Endothelial cell (in vitro differentiated cells): ENCODE measurements at places on chromosomes 5 and 9.

DNA sequence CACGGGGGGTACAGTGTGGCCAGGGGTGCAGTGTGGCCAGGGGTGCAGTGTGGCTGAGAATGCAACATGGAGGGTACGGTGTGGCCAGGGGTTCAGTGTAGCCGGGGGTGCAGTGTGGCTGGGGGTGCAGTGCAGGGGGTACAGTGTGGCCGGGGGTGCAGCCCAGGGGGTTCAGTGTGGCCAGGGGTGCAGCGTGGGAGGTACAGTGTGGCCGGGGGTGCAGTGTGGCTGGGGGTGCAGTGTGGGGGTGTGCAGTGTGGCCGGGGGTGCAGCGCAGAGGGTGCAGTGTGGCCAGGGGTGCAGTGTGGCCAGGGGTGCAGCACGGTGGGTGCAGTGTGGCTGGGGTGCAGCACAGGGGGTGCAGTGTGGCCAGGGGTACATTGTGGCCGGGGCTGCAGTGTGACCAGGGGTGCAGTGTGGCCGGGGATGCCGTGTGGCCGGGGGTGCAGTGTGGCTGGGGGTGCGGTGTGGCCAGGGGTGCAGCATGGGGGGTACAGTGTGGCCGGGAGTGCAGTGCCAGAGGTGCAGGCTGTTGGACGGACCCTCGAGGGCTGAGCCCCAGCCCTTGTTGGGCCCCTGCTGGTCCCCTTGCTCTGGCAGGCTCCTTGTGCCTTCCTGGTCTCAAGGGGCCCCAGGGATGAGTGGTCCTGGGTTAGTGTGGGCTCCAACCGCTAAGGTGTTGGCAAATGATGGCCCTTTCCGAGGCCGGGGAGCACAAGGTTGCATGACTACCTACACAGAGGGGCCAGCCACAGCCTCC is 17.9 kb downstream of the TPPP start:
- no peak for DNase-seq

GRCh38 chr9:27533311-27533710 is 3.7 kb upstream of the MOB3B start:
- no peak for DNase-seq

DNA sequence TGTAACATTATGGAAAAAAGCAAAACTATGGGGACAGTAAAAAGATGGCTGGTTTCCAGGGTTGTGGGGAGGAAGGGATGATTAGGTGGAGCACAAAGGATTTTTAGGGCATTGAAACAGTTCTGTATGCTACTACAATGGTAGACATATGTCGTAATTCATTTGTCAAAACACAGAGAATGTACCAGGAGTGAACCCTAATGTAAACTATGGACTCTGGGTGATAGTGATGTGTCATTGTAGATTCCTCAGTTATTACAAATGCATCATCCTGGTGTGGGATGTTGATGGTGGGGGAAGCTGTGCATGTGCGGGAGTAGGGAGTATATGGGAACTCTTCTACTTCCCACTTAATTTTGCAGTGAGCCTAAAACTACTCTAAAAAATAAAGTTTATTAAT is 135.0 kb upstream of the GABRP start:
- DNase-seq: no peak

DNA sequence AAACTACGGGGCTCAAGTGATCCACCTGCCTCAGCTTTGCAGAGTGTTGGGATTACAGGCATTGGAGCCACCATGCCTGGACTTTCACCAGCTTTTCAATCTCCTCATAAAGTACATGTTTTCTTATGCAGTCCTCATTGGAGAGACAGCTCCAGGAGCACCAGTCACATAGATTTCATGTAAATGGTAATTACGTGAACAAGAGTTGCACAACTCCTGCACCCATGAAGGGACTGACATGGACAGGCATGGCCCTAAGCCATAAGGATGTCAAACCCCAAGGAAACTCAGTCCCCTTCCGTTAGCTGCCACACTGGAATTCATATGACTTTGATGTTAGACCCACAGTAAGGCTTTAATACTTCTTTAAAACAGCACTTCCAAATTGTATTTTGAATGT is 7.6 kb upstream of the ADGRV1 start:
- no peak for DNase-seq

DNA sequence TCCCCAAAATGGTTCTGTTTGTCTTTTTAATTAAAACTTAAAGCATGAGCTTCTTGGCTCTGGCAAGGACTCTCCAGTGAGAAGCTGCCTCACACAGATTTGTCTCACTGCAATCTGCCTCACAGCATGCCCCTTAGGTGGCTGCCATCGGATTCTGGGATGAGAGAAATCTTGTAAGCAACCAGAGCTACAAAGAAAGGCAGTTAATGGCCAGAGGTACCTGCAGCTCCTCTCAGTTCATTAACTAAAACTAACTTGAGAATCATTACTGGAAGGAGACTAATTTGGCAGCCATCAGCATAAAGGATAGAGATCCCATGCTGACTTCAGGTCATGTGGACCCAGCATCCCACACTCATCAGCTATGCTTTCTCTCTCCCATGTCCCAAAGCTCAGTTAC is 220.6 kb upstream of the DMAC1 start:
- no peak for DNase-seq

- DNase-seq: no peak
Observed at GRCh38 chr9:134474055-134474370, 147.8 kb downstream of the RXRA start.

DNA sequence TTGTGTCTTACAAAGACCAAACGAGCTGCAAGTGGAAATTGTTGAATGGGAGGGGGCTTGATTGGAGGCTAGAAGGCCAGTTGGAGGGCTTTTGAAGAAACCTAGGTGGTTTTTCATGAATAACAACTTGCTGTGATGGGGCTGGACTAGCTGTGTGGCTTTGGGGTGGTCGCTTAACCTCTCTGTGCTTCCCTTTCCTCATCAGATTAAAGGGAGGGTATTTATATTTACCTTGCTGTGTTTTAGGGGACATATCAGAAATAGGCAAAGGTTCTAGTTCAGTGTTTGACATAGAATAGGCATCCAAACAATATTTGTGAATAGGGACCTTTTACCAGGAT is 74.9 kb downstream of the ZNF618 start:
- DNase-seq: no peak

DNA sequence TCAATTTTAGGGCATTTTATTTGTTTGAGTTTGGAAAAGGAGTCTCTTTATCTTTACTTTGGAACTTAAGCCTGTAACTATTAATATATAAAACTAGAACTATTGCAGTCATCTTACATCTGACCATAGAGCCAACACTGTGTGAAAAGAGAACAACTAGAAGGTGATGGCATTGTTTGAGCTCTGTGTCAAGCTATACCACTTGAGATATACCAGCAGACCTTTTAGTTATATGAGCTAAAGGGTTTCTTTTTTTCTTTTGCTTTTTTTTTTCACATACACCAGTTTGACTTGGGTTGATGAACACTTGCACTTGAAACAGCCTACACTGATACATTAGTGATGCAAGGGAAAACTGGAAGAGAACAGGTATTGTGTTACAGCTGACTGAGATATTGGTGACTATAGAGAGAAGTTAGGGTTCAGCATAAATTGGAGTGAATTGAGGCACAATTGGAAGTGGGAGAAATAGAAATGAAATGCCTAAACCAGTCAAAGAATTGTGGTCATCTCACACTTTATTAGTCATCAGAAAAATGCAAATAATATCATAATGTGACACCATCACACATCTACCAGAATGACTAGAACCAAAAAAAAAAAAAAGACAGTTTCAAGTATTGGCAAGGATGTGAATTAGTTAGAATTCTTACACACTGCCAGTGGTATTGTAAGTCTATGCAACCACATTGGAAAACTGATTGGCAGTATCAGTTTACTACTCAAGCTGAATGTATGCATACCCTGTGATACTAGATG is 60.9 kb downstream of the ADRB2 start:
- no peak for DNase-seq

GRCh38 chr9:115226152-115226551 is 108.2 kb upstream of the TNC start:
- no peak for DNase-seq

DNA sequence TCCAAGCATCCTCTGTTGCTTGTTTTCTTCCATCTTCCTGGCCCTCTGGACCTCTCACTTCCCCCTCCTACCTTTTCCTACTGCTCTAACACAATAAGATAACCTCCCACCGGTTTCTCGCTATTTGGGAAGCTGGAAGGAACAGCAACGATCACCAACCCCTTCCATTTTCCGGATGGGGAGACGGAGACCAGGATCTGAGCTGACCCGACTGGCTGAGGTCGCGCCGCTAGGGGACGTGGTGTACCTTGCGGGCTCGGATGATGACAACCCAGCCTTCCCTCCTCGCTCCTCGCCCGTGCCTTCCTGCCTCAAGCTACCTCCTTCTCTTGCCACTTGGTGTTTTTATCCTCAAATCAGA is 1.9 kb downstream of the LPAR1 start:
- DNase-seq: peak; percentile 70

- no peak for DNase-seq
Observed at GRCh38 chr9:134955156-134955555, 37.4 kb upstream of the FCN1 start.

DNA sequence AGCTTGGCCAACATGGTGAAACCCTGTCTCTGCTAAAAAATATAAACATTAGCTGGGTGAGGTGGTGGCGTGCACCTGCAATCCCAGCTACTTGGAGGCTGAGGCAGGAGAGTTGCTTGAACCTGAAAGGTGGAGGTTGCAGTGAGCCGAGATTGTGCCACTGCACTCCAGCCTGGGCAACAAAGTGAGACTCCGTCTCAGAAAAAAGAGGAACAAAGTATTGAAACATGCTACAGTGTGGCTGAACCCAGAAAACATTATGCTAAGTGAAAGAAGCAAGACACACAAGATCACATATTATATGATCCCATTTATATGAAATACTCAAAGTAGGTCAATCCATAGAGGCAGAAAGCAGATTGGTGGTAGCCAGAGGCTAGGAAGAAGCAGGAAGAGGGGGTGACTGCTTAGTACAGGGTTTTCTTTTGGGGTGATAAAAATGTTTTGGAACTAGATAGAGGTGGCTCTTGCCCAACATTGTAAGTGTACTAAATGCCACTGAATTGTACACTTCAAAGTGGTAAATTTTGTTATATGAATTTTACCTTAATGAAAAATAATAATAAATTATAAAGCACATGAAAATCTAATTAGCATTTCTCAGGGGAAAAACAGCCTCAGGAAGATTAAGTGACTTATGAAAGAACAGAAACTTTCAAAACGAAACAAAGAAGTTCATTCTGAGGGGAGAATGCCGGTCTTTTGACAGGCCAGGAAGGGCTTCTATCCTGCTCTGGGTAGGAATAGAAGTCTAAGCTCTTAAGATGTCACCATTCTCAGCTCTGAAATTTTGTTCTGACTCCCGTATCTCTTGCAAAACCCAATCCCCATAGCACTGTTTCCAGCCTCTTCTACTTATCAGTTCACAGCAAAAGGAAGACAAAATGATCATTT is 161.1 kb upstream of the TBCA start:
- DNase-seq: no peak

GRCh38 chr5:34574936-34575467 is 81.1 kb upstream of the RAI14 start:
- DNase-seq: no peak

DNA sequence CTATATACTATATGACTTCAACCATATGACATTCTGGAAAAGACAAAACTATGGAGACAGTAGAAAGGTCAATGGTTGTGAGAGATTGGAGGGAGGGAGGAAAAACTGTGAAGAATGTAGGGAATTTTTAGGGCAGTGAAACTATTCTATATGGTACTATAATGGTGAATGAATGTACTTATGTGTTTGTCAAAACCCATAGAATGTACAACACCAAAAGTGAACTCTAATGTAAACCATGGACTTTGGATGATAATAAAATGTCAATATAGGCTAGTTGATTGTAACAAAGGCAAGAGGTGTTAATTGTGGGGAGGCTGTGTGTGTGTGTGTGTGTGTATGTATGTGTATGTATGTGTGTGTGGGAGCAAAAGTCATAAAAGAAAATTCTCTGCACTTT is 10.8 kb upstream of the STOM start:
- DNase-seq: no peak

DNA sequence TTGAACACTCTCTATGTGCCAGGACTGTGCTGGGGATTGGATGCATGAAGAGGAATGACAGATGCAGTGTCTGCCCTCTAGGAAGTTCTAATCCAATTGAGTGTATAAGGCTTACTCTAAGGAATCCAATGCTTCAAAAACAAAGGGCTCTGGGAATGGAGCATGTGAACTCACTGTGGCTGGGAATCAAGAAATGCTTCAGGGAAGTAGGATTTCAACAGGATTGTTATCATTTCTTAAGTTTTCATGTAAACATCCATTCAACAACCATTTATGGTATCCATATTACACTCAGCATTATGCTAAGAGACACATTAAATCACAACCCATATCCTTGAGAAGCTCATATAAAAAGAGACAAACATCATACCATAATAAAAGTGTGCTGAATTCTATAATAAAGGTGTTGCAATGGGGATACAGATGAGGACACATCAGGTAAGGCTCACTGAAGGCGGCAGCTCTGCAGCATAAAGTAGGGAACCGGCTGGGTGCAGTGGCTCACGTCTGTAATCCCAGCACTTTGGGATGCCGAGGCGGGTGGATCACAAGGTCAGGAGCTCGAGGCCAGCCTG is 11.3 kb downstream of the SIL1 start:
- no peak for DNase-seq

DNA sequence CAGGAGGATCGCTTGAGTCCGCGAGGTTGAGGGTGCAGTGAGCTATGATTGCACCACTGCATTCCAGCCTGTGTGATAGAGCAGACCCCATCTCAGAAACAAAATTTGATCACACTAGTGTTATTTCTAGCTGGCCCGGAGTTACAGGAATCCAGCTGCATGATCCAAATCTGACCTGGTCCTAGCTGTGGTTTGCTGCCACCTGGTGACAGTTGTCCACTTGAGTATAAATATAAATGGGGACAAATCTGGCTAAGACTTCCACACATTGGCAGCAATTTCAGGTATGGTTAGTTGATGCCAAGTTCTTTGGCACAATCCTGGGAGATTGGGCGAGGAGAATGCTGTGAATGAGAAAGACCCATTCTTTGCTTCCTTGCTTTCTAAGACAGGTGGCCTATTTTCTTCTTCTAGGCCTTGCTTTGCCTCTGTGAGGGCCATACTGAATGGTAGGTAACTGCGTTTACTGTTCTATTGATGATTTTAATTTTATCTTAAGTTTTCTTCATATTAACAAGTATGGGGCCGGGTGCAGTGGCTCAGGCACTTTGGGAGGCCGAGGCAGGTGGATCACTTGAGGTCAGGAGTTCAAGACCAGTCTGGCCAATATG is 35.4 kb downstream of the UBE2R2 start:
- peak; percentile 37 for DNase-seq

DNA sequence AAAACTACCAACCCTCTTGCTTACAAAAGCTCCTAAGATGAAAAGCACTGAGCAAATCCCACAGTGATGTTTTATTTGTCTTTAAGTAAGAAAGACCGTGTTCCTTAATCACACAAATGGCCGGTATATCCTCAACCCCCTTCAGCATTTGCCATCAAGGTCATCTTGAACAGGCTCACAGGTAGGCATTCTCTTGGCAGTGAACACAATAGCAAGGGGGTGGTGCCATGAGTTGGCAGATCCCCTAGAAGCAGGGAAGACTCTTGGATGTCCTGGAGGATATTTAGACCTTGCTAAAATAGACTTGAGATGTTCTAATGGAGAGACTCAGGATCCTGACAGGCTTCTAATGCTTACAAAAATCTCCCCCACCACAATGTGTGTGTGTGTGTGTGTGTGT is 323.0 kb downstream of the SPOCK1 start:
- DNase-seq: no peak
